NCI-H460 (cell line): ENCODE measurements at places on chromosomes 4 and X.

- DNase-seq = no peak
Measured at GRCh38 chr4:88753658-88754571, 56.3 kb upstream of the NAP1L5 start.

DNA sequence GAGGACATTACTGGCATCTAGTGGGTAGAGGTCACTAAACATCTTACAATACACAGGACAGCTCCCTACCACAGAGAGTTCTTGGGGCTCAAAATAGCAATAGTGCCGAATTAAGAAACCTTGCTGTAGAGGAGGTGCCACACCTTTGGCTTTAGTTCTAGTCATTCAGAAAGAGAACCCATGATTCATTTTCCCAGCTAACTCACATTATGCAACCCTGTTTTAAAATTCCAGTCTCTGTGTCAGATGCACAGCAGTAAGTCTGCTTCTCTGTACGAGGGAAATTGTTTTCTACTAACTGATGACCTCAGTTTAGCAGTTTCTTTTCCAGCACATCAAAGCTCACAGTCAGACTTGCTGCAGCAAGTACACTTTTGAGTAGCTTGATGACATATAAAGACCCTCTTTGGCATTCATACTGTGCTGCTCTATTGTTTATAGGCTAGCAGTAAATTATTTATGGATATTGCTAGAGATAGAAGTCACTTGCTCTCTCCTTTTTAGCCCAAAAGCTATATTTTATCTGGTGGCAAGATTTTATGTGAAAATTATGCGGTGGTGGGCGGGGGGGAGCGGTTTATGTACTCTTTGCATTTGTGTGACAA is 487.8 kb upstream of the MAGEB18 start:
- peak; percentile 17 for DNase-seq

DNA sequence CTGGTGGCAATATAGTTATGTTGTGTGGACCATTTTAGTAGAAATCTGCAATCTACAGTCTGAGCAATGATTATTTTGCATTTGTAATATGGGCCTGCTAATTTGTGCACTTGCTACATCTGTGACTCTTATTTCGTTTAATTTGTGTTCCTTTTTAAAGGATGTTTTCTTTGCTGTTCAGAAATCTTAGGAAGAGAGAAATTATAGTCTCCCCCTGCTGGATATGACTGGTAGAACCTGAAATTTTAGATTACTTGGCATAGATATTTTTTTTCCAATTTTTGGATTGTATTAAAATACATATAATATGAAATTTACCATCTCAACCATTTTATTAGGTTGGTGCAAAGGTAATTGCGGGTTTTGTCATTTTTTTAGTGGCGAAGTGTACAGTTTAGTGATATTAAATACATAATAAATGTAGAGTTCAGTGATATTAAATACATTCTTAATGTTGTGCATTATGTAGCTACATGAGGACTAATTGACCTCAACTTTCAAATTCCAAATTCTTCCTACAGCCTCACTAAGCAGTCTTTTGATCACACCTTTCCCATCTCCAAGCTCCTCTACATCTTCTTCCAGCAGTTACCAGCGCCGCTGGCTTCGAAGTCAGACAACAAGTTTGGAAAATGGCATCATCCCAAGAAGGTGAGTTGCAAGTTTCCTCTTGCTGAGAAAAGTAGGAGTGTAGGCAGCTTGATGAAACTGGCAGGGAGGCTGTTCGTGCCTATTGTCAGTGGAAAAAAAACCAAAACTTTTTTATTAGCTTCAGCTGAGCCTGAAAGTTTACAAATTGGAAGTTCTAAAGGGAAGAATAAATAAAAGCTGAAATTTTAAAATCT is 82.2 kb downstream of the FNIP2 start:
- DNase-seq = peak; percentile 7

DNA sequence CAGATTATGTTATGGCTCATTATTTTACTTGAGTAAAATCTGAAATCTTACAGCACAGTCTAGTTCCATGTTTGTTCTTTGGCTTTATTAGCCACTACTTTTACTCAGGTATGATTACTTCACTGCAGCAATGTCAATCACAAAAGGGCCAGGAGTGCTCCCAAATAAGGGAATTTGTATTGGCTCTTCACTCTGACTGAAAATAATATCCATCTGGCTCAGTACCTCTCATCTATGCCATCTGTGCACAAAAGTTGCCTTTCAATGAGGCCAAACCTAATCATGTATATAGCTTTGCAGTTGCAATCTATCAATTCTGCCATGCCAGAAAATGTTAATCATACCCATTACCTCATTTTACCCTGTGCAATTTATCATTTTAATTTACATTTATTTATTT is 161.1 kb downstream of the TECRL start:
- no peak for DNase-seq

DNA sequence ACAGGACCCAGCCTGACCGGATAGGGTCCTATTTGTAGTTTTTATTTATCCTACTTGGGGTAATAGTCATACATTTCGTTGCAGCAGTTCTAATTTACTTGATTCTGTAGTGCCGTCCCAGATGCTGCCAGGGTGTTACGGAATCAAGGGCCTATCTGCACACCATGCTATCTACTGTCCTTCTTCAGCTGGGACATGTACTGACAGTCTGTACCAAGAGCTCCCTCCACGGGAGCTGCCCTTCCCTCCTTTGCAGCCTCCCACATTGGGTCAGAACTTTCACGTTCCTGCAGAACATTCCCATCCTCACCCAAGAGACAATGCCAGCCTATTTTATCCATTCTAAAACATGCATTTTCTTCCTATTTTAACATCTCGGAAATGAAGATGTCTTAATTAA is 6.7 kb downstream of the SUV39H1 start:
- DNase-seq = no peak

DNA sequence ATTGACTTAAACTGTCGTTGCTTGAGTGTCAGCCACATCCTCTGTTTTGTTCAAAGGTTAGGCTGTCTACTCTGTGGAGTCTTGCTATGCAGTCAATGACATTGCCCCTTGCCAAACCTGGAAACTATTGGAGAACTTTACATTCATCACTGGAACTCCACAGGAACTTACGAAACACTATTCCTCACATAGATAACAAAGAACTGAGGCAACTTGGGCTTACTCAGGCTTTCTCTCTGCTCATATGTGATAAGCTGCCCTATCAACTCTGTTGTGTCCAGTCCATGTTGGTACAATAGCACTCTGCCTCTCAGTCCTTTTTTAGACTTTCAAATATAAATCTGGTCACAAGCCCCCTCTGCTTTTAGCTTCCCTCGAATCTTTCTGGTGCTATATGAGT is 9.4 kb downstream of the NPY5R start:
- no peak for DNase-seq

DNA sequence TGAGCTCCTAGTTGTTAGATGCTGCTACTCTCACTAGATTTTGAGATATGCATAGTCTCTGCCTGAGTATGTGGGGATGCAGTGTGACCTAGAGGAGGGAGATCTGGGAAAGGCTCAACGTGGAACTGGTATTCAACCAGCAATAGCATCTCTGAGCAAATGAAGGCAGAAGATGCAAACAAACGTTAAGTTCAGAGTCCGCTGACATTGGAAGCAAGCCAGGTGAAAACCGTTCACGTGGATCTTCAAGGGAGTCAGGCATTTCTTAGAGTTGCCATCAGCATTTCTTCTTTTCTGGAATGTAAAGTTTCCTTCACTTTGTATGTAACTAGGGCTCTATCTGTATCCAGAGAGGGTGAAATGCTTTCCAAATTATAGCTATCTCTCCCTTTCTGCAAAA is 59.9 kb downstream of the C4orf51 start:
- no peak for DNase-seq

GRCh38 chrX:153681175-153681574 is 6.6 kb upstream of the SLC6A8 start:
- no peak for DNase-seq

- no peak for DNase-seq
Measured at GRCh38 chrX:132584936-132585335, 96.1 kb upstream of the MBNL3 start.

GRCh38 chr4:28462766-28463700 is 1602.4 kb downstream of the STIM2 start:
- no peak for DNase-seq

GRCh38 chrX:148271263-148271662 is 229.2 kb upstream of the AFF2 start:
- DNase-seq = no peak

- no peak for DNase-seq
Measured at GRCh38 chr4:151865312-151865711, 104.5 kb upstream of the GATB start.

- DNase-seq = no peak
Measured at GRCh38 chr4:83083925-83084475, 30.5 kb downstream of the PLAC8 start.

- DNase-seq = no peak
Measured at GRCh38 chr4:6085028-6085690, 66.9 kb upstream of the C4orf50 start.

DNA sequence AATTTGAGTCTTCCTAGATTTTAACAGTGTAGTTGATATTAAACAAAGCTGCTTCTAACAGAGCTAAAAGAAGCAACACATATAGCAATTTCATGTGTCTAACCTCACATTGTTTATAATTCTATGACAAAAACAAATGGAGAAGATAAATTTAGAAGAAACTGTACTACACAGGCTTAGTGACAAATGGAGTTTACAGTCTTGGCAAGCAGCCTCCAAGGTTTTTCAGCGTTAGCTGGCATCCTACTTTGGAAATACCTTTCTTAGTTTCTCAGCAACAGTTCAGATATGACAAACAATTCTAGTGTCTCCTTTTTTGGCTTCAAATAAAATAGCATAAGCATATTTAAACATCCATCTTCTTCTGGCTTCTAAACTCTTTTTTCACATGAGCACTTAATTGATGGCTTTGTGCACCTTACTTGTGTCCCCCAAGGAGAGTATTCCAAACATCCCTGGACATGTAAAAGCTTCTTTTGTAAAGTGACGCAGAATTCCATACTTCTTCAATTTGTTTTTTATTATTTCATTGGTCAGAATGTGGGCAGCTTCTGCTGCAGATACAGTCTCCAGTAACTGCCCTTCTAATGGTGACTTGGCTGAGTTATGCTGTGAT is 249.8 kb downstream of the ANTXR2 start:
- DNase-seq = no peak

DNA sequence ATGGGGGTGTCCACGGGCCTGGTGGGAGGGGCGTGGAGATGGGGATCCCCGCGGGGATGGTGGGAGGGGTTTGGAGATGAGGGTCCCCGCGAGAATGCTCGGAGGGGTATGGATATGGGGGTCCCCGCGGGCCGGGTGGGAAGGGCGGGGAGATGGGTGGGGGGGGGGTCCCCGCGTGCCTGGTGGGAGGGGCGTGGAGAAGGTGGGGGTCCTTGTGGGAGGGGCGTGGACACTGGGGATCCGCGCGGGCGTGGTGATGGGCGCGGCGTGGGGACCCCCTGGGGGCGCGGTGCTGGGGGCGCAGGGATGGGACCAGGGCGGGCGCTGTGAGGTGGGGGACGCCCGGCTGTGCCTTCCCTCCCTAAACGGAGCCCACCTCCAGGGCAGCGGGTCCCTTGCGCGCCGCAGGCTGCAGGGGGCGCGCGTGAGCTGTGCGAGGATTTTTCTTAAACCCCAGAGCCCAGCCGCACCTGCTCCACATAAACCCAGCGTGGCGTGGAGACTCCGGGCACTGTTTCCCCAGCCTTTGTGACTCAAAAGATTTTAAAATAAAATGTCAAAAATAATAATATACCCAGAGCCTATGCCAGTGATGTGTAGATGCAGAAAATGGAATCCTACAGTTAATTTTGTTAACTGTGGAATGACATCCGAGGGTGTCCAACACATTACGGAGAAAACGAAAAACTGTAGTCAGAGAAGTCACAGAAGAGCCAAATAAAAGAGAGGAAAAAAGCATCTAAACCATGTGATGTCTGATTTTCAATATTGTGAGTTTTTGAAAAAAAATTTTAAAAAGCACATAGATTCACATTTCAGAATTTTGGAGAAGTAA is 1.5 kb upstream of the ASMTL start:
- peak; percentile 84 for DNase-seq

- DNase-seq = no peak
Measured at GRCh38 chrX:47723689-47724088, 64.7 kb upstream of the UXT start.

DNA sequence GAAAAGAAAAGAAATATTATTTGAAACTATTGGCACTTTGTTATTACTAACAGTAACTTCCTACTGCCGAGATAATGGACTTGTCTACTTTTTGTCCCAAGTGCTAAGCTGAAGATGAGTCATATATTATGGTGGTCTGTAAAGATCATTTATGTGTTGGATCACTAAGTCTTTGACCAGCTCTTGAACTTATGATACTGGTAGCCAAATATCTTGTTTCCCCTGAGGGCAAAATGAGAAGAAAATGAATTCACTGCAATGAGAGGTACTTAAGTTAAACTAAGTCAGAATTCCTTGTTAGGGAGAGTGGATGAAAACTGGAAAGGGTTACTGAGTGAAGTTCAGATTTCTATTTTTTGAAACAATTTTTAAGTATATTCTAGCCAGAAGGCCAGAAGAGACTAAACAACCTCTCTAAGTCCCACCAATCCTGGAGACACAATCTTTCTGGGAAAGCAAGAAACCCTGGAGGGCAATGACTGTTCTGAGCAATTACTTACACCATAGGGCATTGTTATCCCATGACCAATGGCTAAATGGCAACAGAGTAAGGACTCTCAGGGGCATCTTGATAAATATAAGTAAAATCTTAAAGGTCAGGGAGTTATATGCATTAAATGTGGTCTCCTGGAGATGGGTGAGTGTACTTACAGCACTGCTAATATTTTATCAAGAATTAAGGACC is 287.7 kb downstream of the STIM2 start:
- no peak for DNase-seq

- no peak for DNase-seq
Measured at GRCh38 chr4:10917566-10917965, 233.0 kb upstream of the CLNK start.

- no peak for DNase-seq
Measured at GRCh38 chr4:85107553-85107952, 141.1 kb upstream of the WDFY3 start.

- no peak for DNase-seq
Measured at GRCh38 chrX:122245175-122245574, 938.9 kb upstream of the GRIA3 start.

- no peak for DNase-seq
Measured at GRCh38 chr4:4687100-4687499, 145.3 kb upstream of the STX18 start.

DNA sequence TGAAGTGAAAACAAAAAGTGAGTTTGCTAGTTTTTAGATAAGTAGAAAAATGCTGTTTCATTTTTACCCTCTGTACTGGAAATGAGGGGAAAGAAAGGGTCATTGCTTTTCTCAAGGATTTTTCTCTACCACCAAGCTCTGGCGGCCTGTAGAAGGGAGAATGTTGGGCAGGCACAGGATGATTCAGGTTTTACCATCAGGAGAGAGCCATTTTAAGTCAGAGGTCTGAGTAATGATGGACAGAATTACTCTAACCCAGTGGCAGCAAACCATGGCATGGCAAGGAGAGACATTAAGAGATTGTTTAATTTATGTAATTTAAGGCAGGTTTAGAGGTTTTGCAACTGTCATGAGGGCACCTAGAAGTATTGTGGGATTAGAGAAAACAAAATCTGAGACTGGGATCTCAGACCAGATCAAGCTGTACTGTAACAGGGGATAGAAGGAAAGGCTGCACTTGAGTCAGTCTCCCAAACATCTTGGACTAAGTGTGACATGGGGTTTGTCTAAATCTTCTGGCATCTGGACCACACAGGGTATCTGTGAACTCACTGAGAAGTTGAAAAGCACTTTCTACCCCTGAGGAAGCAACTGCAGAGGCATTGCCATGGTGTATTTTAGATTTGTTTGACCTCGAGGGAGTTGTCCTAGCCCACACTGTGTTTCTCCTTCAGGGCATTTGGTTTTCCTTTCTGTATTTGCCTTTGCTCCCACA is 81.6 kb downstream of the BANK1 start:
- DNase-seq = no peak
